CD4-positive, alpha-beta T cell treated with Interleukin-17A for 1 hour (primary cell): ENCODE measurements at places on chromosomes 2 and 18.
A peak's percentile ranks its signal among the peaks of the same experiment; 100 is the strongest.

- no peak for DNase-seq
These were observed 32.8 kb upstream of the TMEM178A start for GRCh38 chr2:39632876-39633275.

- no peak for DNase-seq
These were observed 144.4 kb upstream of the KCNJ3 start for GRCh38 chr2:154554046-154554445.

DNA sequence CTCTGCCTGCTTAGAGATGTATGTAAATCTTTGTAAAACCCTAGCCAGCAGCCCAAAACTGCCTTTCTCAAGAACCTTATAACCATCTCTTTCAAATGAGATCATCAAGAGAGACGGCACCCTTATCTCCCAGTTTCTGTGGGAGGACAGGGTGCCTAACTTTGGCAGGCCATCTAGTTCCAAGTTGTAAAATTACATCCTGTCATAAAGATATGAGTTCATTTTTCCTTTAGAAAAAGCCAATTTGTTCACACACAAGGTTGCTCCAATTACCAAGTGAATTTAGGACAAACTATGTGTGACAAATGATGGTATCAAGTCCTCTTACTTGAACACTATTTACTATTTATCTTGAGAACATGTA lies 65.3 kb downstream of the MEMO1 start:
- DNase-seq, result no peak

DNA sequence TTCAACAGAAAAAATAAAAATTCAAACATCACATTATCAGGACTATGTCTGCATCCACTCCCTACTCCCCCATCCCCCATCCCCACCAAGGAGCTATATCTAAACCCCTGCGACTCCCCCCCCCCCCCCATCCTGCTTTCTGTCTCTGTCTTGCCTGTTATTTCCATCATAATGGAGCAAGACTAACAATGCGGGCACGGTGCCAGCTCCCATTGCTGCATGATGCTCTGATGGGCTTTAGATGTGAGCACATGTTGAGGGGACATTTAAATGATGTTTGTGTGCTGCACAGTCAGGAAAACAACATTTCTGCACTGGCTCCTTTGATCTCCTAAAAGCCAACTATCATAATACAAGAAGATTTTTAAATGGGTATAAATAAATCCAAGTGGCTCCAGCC lies 644.2 kb upstream of the SETBP1 start:
- no peak for DNase-seq

DNA sequence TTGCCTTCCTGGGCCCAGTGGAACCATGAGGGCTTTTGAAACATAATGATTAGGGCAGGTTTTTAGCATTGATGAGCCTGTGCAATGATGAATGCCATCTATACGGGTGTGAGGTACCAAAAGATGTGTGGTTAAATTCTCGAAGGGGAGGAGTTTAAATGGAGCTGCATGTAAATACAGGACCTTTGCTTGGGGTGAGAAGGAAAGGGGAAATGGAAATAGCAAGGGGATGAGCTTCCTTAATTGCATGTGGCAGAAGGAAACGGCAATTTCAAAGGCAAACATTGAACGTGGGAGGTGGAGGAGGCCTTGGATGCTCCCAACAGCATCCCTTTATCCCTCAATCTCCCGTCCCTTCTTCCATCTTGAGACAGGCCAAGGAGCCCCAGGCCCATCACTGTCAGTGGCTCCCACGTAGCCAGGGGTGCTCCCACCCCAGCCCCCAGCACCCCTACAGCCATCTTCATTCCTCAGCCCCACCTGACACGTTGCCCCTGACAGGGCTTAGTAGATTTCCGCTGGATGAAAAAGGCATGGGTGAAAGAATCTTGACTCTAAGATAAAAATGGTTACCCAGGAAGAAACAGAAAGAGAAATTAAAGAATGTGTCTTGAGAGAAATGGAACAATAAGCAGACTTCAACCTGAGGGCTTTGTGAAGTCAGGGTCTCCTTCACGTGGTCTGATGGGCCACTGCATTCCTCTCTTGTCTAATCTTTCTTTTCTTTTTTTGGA lies 32.5 kb downstream of the INPP5D start:
- no peak for DNase-seq

DNA sequence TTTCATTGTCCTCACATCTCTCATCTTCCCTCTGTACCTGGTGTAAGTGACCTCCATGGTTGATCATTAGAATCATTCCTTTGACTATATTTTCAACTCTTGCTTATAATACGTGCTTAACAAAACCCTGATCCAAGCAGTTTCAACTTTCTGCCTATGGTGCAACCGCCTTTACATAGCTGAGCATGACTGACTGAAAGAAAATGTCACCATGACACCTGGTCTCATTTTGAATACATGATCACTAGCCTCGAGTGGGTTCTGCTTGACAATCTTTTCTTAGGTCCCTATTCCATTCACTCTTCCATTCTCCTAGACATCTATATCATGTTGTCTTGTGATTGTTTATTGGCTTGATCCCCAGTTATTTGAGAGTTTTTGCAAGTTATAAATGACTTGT lies 78.9 kb upstream of the STAM2 start:
- no peak for DNase-seq

DNA sequence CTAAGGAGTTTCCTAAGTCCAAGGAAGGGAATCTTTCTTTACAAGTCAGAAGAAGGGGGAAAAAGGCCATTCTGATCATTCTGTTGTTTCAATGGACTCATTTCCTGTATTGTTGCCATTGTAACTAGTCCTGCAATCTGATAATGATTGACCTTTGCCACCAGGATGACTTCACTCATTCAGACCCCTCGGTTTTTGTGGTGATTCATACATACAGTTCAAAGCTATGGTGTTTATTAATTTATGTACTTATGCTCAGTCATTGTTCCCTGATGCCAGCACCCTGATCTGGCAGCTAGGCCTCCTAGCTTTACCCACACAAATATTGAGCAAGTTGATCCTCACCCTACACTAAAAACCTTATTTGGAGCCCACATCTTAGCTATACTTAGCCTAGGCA lies 57.6 kb upstream of the ZNF519 start:
- no peak for DNase-seq

DNA sequence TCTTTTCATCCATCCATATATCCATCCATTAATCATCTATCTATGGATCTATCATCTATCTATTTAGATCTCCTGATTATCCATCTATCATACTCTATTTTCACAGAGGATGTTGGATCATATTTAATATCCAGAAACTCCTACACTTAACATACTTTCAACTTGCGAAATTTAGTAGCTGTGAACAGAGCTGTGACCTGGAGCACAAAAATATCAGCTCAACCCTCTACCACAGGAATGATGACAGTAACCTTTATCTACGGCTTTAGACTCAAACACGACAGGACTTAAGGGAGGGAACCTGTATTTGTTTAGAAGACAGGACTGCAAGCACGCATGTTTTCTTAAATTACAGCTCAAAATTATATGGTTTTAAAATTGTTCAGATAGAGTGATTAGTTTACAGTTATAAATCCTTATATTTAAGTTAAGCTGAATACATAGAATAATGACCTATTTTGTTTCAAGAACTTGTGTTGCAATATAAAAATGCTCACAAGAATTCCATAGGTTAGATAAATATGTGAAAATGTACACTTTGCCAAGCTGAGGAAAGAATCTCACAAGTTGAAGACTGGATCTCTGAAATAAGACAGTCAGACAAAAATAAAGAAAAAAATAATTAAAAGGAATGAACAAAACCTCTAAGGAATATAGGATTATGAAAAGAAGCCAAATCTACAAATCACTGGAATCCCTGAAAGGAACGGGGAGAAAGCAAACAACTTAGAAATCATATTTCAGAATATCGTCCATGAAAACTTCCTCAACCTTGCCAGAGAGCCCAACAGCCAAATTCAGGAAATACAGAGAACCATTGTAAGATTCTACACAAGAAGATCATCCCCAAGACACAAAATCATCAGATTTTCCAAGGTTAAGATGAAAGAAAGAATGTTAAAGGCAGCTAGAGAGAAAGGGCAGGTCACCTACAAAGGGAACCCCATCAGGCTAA lies 142.0 kb downstream of the COL6A3 start:
- DNase-seq, result no peak

DNA sequence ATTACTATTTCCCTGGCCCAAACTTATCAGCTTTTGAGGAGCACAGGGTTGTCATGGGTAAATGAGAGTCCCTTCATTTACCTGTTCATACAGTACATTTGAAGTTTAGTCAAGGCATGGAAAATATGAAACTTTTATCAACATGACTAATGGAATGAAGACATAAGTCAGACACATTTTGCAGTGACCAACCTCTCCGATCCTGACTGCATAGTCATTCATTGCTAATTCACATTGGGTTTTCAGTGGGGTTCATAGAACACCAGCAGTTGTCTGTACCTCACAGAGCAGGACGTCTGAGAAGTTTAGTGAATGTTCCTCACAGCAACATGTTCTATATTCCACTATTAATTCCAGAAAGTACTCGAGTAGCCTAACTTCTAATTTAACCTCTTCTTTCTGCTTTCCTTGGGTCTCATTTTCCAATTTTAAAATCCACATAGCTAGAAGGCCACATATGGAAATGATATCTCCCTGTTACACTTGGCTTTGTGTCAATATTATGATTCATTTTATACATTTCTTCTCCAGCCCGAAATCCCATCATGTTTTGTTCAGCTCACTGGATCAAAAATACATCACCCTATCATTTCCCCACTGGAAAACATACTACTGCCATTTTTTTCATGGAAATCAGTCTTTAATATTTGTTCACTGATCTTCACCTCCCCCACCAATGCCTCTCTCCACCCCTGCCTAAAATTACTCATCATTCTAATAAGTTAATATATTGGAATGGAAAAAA lies 65.9 kb downstream of the CDH20 start:
- DNase-seq, result no peak

DNA sequence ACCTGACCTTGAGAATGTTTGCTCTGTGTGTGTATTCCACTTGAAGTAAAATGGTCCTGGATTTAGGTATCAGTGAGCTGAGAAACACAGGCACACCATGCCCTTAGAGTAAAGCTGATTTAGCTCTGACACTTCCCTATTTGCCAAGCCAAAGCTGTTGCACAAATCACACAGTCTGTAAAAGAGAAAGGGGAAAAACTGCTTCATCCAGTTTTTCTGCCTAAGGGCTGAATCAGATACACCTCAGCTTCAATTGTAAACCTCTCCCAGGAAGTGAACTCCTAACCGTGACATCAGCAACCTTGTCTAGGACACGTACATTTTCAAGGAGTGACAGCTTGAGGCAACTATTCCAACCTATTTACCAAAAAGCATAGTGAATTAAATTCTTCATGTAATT lies 150.4 kb downstream of the NR4A2 start:
- no peak for DNase-seq

DNA sequence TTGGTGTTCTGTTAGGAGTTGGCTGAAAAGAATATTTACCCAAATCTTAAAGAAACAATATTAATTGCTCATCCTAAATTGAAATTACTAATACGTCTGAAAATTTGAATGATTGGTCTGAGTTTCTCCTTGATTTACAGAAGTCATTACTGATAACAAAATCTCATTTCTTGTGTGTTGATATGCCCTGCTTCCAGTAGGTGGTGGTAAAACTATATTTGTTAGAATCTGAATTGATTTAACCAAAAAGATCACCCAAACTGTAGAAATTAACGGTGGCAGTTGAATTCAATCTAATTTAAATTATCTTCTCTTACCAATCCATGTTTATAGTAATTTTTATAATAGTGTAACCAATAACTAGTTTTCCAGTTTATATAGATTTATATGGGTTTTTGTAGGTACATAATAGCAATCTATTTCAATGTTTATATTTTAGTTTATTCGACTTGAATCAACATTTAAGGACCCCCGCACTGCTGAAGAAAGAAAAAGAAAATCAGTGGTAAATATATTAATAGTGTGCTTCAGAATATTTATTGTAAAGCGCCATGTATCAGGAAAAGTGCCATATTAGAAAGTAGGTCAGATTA lies 38.3 kb downstream of the PAPOLG start:
- peak; percentile 63 for DNase-seq

DNA sequence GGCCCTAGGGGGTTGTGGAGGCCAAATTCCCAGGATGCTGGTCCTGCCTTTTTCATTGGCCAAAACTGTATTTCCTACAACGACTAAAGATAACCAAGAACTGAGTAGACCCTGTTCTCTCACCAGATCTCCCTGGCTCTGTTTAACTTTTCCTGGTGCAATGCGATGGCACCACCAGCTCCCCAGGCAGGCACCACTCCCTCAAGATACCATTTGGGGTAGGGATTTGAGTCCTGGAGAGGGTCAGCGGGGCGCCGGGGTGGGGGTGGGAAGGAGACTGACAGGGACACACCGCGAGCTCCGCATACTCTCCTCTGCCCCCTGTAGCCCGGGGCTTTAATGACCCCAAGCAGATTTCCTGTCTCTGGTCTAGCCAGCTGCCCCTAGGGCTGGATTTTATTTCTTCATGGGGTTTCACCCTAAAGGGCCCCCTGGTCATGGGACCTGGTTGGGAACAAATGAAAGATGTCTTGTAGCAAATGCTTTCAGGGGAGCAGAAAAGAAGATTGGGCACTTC lies 7.3 kb downstream of the SIX2 start:
- DNase-seq, result no peak

DNA sequence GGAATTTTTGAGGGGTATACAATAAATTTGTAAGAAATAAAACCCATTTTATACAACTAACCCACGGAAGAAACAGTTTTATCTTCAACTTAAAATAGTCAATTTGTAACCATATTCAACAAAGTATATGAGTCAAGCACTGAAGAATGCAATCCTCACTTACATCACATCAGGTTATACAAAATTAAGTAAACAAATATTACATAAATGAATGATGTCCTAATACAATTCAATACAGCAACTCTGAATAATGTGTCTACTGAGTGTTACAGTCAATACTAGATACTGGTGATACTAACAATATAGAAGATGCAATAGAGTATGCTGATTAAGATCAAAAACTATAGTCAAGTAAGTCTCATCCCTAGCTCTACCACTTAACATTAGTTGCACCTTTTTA lies 58.6 kb downstream of the FANCL start:
- DNase-seq, result no peak

GRCh38 chr2:41737888-41738287 lies 309.9 kb upstream of the PKDCC start:
- DNase-seq, result no peak

GRCh38 chr2:69067866-69068265 lies 54.9 kb downstream of the ANTXR1 start:
- no peak for DNase-seq

GRCh38 chr2:231708773-231709635 lies 679 bp downstream of the PTMA start:
- peak; percentile 72 for DNase-seq
